ACHN (cell line): ENCODE measurements at places on chromosomes 2 and 18.

GRCh38 chr2:196601430-196602306 lies 37.8 kb upstream of the CCDC150 start:
- peak; percentile 60 for DNase-seq

DNA sequence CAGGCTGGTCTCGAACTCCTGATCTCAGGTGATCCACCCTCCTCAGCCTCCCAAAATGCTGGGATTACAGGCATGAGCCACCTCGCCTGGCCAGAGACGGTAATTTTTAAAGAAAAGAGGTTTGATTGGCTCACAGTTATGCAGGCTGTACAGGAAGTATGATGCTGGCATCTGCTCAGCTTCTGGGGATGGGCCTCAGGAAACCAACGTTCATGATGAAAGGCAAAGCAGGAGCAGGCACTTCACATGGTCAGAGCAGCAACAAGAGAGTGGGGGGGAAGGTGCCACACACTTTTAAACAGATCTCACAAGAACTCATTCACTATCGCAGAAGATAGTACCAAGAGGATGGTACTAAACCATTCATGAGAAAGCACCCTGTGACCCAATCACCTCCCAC lies 38.0 kb upstream of the GPD2 start:
- DNase-seq: no peak

- peak; percentile 53 for DNase-seq
Measured at GRCh38 chr2:99697811-99698568, 208.2 kb upstream of the REV1 start.

- DNase-seq: peak; percentile 55
Measured at GRCh38 chr2:144358979-144359541, 160.9 kb downstream of the ZEB2 start.

- no peak for DNase-seq
Measured at GRCh38 chr18:72940986-72941385, 73.2 kb upstream of the NETO1 start.

DNA sequence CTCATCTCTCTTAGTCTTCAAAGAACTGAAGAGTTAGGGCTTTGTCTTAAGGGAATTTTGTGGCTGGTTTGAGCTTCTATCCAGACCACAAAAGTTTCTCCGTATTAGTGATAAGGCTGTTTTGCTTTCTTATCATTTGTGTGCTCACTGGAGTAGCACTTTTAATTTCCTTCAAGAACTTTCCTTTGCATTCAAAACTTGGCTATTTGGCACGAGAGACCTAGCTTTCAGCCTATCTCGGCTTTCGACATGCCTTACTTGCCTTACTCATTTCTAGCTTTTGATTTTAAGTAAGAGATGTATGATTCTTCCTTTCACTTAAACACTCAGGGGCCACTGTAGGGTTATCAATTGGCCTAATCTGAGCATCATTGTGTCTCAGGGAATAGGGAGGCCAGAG lies 29.9 kb downstream of the HDHD2 start:
- no peak for DNase-seq

GRCh38 chr2:45085487-45085886 lies 76.2 kb upstream of the SIX2 start:
- no peak for DNase-seq

DNA sequence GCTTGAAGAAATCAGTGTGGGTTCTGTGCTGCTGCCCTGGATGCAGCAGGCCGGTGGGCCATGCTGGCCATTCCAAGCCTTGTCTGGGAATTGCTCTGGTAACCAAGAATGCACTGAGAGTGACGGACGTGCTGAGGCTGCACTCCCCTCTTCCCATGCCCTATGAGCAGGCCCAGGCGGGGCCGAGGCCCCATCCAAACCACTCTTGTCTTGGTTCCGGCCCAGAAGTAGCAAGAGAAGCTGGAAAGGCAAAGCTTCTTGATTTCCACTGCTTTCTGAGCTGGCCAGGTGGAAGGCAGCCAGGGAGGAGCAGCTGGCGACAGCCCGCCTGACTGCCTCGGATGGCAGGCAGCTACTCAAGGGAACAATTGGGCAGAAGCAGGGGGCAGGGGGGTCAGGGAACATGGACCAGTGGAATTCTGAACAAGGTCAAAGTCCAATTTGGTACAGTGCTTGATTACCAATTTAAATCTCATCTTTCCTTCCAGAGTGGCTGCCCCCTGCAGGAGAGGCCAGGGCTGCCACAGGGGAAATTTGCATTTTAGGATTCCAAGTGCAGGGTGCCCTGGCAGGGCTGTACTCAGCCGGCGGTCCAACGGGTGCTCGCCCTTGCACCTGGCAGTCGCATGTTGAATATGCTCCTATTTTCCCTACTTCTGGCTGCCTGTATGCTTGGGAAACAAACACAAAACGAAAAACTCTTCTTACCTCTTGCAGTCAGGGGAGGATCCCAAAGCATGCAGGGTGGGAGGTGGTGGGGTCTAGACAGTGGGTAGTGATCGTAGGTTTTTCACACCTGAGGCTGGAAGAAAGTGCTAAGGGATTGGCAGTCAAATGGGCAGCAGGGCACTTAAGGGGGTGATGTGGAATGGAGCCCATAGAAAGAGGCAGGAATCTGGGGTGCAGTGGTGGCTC lies 67.3 kb downstream of the LIPG start:
- no peak for DNase-seq

DNA sequence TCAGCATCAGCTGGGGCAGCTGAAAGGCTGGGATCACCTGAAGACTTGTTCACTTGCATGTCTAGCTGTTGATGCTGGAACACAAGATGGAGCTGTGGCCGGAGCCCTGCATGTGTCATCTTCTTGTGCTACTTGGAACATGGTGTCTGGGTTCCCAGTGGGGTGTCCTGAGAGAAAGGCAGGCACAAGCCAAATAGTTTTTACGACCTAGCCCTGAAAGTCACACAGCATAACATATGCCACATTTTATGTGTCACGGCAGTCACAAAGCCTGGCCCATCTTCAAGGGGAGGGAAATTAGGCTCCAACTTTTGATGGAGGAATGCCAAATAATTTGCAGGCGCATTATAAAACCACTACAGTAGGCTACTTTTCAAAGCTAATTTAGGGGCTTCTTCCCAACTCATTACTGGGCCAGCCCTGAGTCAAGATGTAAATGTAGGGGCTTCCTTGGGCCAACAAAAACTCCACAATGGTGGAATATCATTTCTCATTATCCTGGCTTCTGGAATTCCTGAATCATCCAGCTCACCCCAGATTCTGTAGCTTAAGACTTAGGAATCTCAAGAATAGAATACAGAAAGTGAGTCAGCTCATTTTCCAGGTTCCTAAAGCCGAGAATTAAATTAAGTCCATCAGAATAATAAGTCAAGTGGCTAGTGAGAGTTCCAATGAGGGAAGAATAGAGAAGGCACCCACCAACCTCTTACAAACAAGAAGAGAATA lies 543.0 kb downstream of the TNS1 start:
- no peak for DNase-seq

DNA sequence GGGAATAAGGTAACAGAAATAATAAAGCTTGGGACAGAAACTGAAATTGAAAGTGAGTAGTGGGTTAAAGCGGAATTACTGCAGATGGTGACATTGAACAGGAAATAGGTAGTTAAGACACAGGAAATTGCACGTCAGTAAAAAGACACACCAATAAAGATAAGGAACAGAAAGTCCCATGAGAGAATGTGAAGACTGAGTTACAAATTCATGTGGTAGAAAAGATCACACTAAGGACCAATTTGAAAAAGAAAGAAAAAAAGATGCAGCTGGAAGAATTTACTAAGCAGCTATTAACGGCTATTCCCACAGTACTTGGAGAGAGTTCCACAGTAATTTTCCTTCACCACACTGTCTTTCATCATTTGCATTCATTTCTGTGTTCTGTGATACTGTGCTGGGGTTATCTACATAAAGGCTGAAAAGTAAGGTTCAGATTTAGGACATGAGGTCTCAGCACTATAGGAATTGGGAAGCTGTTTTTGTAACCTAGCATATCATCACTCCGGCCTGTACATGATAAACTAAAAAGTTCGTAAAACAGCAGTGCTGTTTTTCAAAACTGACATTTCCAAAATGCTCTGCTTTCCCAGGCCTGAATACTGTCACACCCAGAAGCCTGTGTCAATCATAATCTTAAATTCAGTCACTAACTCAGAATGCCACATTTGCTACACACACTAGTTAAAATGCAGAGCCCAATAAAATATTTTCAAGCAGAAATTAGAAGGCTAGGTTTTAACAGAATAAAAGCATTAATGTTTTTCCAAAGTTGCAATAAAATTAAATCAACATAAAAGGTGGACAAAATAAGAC lies 42.9 kb downstream of the SRBD1 start:
- DNase-seq: no peak

- DNase-seq: peak; percentile 88
Measured at GRCh38 chr18:3649633-3650426, 199.9 kb downstream of the TGIF1 start.

GRCh38 chr18:34661464-34662087 lies 48.5 kb upstream of the DTNA start:
- peak; percentile 62 for DNase-seq

DNA sequence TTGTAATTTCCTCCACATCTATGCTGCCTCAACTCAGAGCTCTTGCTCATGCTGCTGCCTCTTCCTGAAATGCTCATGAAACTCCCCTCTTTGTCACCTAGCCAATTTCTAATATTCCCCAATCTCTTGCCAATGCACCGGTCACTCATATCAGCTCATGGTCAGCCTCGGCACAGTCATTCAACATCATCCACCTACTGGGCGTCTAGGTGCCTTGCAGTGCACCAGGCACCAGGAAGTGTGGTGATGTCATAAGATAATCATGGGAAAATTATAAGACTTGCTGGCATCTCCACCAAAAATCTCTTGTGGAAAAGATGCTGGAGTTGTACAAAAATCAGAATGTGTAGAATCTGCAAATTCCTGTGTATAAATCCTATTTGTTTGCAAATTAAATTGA lies 52.6 kb upstream of the RAB27B start:
- peak; percentile 75 for DNase-seq
